ENCODE measurements at places on chromosomes 12 and 14.

DNA sequence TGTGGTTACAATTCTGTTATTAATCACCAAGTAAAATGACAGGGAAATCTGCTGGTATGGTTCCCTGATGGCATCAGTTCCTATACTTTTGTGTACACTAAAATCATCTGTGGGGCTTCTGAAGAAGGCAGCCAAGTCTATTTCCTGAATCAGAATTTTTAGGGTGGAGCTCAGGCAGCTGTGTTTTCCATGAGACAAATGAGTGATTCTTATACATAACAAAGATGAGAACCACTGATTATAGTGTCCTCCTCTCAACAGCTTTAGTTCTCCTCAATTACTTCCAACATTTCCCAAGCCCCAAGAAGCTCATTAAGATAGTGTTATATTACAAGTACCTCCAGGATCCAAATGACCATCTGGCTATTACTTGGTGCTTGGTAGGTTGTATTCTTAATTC, 64.5 kb upstream of the USP44 start:
- no peak for DNase-seq

DNA sequence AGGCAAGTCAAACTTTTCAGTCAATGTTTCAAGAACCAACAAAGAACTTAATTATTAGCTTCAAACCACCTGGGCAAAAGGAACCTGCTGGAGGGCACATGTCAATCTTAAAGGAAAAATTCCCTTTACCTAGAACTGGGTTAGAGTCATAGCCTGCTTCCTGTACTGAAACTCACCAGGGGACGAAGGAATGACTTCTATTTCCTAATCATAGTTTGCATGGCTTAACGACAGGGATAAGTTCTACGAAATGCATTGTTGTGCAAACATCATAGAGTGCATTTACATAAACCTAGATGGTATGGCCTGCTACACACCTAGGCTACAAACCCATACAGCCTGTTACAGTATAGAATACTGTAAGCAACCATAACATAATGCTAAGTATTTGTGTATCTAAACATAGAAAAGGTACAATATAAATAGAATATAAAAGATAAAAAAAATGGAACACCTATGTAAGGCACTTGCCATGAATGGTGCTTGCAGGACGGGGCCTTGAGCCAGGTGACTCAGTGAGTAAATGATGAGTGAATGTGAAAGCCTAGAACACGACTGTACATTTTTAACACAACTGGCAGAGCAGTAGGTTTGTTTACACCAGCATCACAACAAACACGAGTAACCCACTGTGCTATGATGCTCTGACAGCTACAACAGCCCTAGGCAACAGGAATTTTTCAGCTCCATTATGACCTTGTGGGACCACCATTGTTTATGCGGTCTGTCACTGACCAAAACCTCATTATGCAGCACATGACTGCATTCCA, 234.9 kb upstream of the CAND1 start:
- DNase-seq, result no peak

DNA sequence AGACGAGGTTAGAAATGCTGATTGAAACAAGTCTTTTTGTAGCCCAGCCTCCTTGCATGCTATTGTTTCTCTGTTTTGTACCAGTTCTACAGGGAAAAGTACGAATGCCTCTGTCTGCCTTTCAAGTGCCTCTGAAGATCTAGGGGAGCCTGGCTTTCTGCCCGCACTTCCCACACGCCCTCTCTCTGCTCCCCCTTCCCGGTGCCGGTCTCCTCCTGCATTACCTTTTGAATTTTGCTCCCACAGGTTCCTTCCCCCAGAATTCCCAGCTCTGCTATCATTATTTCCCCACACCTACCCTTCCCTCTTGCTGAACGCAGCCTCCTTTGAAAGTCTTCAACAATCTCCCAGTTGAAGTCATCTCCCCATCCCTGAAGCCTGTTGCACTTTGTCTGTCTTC, 689.7 kb downstream of the BCL11B start:
- no peak for DNase-seq

DNA sequence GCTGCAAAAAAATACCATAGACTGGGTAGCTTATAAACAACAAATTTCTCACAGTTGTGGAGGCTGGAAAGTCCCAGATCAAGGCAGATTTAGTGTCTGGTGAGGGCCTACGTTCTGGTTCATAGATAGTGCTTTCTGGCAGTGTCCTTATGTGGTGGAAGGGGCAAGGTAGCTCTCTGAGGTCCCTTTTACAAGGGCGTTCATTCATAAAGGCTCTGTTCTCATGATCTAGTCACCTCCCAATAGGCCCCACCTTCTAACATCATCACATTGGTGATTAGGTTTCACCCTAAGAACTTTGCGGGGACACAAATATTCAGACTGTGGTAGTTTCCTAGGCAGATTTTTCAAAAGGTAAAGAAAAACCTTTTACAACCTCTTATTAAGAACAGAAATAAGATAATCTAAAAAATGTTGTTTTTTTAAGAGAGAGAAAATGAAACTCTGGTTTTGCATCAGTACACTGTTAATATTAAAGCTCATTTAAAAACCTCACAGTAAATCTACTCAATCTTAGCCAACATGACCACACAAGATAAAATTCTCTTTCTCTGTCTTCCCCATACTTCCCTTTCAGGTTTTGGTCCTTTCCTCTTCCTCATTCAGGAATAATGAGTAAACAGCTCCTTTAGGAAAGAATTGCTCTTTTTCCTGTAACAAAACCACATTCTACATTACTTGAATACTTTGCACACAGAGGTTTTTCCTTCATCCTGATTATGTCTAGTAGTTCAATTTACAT, 117.5 kb downstream of the UNC79 start:
- no peak for DNase-seq

All from stimulated activated CD8-positive, alpha-beta memory T cell treated with anti-CD3 and anti-CD28 coated beads, Interleukin-4, amount 100 ng/mL, for 4 hours (primary cell).